ENCODE measurements at places on chromosomes 12 and 14. TPM values are rescaled to one million over a fixed set of nuclear protein-coding genes. Genes with fewer than 3 reads are reported as not detected.

The JAG2 gene
- total RNA-seq = 2.5 TPM

DNA sequence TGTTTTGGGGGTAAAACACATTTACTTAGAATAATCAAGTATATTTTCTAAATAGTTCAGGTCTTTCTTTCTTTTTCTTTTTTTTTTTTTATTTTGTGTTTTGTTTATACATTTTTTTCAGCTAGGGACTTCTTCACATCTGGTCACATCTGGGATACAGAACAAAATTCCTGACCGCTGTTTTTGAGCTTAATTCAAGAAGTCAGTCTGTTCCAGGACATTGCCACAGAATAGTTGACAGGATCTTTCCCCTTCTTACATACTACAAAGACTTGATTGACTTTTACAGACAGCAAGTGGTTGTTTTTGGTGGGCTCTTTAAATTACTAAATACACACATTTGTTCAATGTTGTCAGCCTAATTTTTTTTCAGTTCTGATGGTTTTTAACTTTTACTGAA, 41.8 kb upstream of the DCN start:
- H3K27ac ChIP-seq = no peak overlapping the region
- no peaks in the 10 kb centered on the region for H3K27me3 ChIP-seq
- no peak for DNase-seq
- no peaks in the 10 kb centered on the region for H3K36me3 ChIP-seq
- H3K4me1 ChIP-seq = no peaks in the 10 kb centered on the region

DNA sequence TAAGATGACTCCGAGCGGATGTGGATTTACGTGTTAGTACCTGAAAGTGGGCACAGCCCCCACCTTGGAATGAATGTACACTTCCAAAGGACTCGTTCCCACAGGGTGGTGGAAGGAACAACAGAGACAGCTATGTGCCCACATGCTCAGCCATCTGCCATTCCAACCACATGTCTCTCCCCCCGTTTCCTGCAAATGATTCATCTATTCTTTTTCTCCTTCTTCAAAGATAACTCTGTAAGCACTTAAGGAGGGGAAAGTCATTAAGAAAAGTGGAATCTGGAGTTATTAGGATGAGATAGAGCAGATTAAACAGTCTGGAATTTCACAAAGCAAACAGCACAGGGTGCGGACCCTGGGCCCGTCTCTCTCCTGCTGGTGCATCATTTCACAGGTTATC, 18.5 kb upstream of the DUSP6 start:
- peaks cover 39% of the 10 kb centered on the region for H3K4me1 ChIP-seq
- peaks cover 4% of the 10 kb centered on the region for H3K36me3 ChIP-seq
- H3K27me3 ChIP-seq = no peaks in the 10 kb centered on the region
- no peak overlapping the region for H3K4me3 ChIP-seq

DNA sequence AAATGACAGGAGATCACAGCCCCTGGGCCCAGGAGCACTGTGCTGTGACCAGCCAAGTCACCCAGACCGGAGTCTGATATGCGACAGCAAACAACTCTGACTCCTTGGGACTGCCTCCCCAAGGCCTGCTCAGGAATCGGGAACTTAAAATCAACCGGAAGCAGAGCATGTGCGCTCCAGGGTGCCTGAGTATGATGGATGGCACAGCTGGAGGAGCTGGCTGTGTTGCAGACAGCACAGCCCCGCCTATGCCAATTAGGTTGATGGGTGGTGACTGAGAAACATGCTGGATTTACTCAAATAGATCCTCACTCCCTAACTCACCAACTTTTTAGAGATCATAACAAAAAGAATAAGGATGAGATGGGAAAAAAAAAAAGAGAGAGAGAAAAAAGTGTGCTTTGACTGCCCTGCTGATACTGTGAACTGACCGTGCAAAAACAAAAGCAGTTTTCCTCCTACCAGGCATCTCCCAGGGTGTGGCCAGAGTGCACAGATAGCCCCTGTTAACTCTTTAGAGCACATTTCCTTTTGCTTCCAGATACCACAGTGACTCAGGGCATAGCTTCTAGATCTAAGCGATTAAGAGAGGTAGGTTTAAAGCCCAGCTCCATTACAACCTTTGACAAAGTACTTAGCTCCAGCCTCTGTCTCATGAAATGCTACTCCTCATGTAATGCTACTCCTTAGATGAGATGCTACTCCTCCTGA, 27.4 kb upstream of the STON2 start:
- H3K36me3 ChIP-seq = no peaks in the 10 kb centered on the region
- DNase-seq = no peak
- no peak overlapping the region for H3K4me3 ChIP-seq

- no peak overlapping the region for H3K4me3 ChIP-seq
- no peak for DNase-seq
- H3K27ac ChIP-seq = no peak overlapping the region
- H3K27me3 ChIP-seq = peaks cover 6% of the 10 kb centered on the region
- no peaks in the 10 kb centered on the region for H3K36me3 ChIP-seq
These were observed 62.4 kb upstream of the TBPL2 start for GRCh38 chr14:55502746-55503284.

The WBP11 gene
- total RNA-seq = 98.2 TPM

GRCh38 chr12:65918021-65918420, 93.7 kb downstream of the HMGA2 start:
- H3K4me3 ChIP-seq = no peak overlapping the region
- no peaks in the 10 kb centered on the region for H3K4me1 ChIP-seq
- no peaks in the 10 kb centered on the region for H3K36me3 ChIP-seq
- H3K27me3 ChIP-seq = peaks cover 3% of the 10 kb centered on the region
- DNase-seq = no peak
- H3K27ac ChIP-seq = no peak overlapping the region

All from activated CD8-positive, alpha-beta T cell treated with anti-CD3 and anti-CD28 coated beads, Interleukin-2, amount 10 ng/mL, durations not matched to agents 7 days and 5 days (primary cell).